ENCODE measurements at places on chromosomes 6 and 20.

DNA sequence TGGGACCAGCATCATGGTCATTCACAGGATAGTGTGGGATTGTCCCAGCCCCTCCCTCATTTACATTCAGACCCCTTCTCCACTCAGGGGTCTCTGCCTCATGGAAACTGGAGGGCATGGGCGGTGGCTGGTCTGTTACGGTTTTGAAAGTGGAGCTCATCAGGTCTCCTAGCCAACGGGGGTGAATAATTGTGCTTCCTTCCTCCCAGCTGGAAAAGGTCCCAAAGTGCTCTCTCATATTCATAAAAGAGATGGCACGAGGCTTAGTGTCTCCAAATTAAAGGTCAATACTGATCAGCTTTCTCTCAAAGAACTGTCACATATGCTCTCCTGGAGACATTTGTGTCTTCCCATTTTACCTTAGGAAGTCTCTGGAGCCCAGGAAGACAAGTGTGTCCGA is 19.9 kb downstream of the JARID2 start:
- no peak for DNase-seq

DNA sequence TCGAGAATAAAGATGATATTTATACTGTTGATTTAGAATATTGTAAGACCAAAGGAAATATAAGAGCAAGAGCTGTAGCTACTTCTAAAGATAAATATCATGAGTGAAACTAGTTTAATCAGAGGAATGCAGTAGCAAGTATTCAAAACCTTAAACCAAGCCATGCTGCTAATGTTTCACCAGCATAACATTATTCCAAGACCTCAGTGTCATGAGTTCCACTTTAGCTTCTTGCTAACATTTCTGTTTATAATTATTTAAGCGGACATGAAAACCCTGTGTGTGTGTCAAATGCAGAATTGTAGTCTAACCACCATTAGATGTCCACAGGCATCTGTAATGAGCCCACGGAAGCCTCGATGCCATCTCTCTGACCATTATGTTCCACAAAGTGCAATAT is 752.6 kb upstream of the MARCKS start:
- no peak for DNase-seq

DNA sequence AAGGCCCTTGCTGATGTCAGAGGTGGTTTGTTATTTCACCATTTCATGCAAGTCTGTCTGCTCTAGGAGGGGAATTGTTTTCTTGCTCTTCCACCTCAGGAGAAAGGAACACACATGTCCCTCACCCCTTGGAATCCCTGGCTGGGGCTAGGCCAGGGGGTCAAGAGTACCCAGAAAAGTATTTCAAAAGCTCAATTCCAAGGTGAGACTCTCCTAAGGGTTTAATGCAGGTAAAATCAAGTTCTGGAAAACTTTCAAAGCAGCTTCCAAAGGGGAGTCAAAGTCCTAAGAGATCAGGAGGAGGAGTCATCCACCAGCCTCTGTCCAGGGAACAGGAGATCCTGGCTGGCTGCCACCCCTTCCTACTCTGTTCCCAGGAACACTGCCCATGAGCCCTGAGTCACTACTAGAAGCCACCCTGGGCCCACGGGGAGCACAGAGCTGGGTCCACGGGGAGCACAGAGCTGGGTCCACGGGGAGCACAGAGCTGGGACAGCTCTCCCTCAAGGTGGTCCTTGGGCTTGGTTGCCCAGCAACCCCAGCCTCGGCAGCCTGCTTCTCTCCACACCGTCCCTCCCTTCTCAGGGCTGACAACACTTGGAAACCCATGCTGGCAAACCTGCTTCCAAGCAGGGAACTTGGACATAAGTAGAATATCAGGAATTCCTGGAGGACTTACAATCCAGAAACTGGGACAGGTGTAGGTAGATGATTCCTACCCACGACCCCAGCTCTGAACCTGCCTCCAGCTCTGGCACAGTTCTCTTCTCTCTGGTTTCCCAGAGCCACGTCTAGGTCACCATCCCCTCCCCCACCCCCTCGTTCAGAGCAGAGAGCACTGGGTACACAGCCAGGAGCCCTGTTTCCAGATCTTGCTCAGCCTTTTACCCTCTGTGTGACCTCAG is 35.3 kb upstream of the CDKN1A start:
- no peak for DNase-seq

DNA sequence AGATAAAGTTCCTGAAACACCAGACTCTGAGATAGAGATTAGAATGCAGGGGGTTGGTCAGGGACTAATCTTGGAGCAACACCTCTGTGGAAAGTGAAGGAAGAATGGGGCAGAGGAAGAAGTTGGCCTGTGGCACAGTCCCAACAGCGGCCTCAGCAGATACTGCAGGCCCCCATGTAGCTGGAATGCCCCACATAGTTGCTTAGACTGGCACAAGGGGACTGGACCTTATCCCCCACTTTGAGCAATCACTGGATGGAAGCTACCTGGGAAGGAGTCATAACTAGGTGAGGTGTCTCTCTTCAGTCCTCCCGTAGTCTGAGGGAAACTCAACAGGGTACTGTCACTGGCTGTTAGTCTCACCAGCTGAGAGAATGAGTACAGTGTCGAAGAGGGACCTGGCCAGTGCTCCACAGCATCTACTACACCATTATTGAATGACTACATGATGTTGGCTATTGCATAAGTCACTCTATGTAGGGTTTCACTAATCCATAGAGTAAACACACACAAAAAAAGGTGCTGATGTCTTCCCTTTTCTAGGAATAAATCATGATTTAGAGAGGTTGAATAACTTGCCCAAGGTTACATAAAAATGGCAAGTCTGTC is 47.5 kb downstream of the ADGRG6 start:
- DNase-seq = no peak

DNA sequence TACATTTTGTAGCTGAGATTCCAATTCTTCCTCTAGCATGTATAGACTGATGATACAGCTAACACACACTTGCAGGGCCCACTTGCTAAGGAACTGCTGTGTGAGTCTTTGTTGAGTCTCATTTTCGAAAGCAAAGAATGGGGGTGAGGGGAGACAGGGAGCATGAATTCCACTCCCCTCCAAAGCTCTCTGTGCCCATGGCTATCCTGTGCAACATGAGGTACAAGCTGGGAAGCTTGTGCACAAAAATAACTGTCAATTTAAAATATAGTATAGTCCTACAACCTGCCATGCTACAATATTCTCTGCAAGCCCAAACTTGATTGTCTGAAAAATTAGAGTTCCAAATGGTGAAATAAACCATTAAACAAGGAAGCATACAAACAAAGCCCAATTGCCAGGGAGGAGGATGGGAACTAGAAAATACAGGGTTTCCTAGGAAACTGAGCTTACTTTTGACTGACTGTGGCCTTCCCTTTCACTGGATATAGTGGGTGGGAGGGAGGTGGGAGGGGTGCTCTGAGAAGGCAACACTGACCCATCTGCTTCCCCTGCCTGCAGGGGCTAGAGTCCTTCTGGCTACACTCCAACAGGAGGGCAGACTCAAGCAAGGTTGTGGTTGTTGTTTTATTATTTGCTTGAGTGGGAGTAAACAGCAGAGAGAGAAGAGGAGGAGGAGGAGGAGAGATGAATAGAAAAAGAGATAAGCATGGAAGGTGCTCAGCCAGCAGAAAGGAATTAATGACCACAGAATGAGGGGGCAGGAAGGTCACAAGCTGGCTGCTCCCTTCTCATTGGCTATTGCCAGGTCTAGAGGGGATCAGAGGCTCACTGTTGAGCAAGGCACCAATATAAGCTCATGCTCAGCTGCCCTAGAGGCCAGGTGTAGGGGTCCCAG is 84.6 kb downstream of the FYN start:
- DNase-seq = peak; percentile 78

- no peak for DNase-seq
Observed at GRCh38 chr6:160106010-160106409, 15.6 kb upstream of the SLC22A1 start.

DNA sequence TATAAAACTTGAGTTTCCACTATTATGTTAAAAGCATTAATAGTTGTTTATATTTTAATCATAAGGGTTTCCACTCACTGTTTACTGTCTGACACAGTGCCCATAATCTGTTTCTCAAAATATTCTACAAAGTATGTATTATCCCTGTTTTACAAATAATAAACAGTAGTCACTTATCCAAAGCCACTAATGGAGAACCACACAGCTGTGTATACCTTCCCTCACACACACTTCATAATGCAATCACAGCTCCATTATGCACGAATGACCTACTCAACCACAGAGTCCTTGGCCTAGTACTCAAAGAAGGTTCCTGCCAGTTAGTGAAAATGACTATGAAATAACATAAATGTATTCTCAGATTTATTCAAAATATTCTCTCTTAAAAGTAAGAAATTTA is 103.1 kb downstream of the EPB41L2 start:
- no peak for DNase-seq

DNA sequence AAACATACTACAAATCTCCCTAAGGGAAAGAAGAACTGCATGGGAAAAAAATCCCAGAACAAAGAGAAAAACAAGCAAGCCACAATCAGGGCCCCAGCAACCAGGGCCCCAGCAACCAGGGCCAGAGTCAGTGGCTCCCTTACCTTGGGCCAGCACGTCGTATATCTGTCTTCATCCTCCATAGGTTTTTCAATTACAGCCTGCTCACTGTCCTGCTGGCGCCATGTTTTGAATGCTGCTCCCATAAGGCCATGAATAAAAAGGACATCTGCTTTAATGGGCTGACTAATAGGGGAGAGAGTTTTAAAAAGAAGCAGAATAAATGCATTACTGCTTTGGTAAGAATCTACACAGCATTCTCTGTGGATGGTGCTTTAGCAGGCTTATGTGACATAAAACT is 49.2 kb downstream of the SERAC1 start:
- DNase-seq = no peak

- DNase-seq = no peak
Observed at GRCh38 chr6:14166839-14167238, 49.3 kb downstream of the CD83 start.

GRCh38 chr6:117290173-117290846 is 25.0 kb downstream of the VGLL2 start:
- no peak for DNase-seq

GRCh38 chr6:63487103-63487813 is 85.0 kb upstream of the LOC128125822 start:
- no peak for DNase-seq

Data from NCI-H1105 treated with DMSO at 0.1 percent for 48 hours (cell line).